ENCODE measurements at places on chromosomes 6 and 20. TPM values are rescaled to one million over a fixed set of nuclear protein-coding genes. Genes with fewer than 3 reads are reported as not detected.

Gene NT5E
- total RNA-seq: 0.23 TPM

GRCh38 chr6:34888514-34888856 is 570 bp upstream of the ANKS1A start:
- no peak for DNase-seq

GRCh38 chr6:4327841-4328240 is 192.5 kb upstream of the ECI2 start:
- DNase-seq: no peak

GRCh38 chr6:113077794-113078193 is 730.7 kb downstream of the RFPL4B start:
- no peak for DNase-seq

GRCh38 chr6:108804956-108805355 is 43.3 kb upstream of the ARMC2 start:
- no peak for DNase-seq

- no peak for DNase-seq
Measured at GRCh38 chr20:6053776-6054688, at the start of gene LRRN4. LRRN4 (minus strand) TSS chr20:6054060; CDS start chr20:6052799, 1,261 bp downstream.

Gene GINS1
- 13.7 TPM for total RNA-seq

Gene ULBP2
- 0.23 TPM for total RNA-seq

GRCh38 chr20:32560482-32560988 is 24.6 kb downstream of the NOL4L start:
- DNase-seq: no peak

DNA sequence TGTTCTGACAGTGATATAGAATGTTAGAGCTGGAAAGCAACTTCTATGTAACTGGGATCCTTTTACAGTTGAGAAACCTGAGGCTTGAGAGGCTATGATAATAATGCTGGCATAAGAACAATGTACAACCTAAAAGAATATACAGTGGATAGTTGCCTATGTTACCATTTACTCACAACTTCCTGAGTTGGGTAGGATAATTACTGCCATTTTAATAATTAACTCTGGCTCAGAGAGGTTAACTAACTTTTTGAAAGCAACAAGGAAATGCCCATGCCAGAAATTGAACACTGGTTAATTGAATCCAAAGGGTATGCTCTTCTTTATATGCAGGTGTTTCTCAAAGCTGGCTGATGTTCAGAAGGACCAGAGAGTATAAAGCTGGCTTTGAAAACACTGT is 530.7 kb upstream of the MAP3K7 start:
- no peak for DNase-seq

DNA sequence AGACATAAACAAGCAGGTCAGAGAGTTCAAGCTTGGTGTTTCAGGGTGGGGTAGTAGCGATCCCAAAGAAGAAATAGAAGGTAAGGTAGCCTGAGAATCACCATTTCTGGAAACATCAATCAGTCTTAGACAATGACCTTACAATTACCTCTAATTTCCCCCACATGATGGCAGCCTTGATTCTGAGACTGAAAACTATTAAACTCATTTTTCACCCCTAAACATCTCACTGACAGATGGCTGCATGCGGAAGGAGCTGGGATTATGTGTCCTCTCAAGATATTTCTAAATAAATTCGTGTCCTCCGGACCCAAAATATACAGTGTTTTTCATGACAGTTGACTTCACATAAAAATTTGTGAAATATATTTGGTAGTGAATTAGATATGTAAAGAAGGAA is 61.0 kb downstream of the KIF6 start:
- no peak for DNase-seq

DNA sequence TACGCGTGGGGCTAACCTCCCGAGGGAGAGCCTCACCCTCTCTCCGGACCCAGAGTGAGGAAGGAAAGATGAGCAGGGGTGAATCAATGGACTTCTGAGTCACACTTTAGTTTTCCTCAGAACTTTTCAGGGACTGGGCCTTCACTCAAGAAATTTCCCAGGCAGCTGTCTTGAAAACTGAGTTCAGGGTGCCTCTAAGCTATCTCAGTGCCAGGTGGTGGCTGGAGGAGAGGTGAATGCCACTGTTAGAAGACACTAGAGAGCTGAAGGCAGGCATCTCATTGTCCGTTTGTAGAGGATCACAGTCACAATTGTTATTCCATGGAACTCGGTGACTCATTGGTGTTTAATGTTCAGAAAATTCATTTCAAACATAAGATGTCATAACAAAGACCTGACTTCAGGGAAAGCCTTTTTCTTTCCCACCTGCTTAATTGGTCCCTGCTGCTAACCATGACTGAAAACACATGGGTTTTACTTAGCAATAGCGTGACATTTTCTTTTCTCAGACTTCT is 5.3 kb upstream of the SERPINB6 start:
- DNase-seq: no peak

Gene GCLC
- 27.5 TPM for total RNA-seq

Gene TFAP2A
- 63.5 TPM for total RNA-seq

DNA sequence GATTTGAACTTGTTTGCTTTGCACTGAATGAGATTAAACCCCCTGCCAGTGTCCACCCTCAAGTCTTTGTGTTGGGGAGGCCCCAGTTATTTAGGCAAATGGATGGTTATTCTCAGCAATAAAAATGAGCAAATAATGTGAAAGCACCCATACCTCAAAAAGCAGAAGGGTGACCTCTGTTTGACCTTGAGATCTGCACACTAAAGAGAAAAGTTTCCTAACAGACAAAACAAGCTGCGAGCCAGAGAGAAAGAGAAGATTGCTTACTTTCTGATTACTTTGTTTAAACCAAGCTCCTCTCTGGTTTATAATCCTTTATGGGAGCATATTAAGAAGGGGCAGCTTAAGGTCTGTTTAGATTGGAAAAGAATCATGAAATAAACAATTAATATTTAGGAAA is 30.4 kb upstream of the TRERF1 start:
- DNase-seq: no peak

GRCh38 chr6:70310063-70310694 is 7.3 kb upstream of the COL9A1 start:
- no peak for DNase-seq

DNA sequence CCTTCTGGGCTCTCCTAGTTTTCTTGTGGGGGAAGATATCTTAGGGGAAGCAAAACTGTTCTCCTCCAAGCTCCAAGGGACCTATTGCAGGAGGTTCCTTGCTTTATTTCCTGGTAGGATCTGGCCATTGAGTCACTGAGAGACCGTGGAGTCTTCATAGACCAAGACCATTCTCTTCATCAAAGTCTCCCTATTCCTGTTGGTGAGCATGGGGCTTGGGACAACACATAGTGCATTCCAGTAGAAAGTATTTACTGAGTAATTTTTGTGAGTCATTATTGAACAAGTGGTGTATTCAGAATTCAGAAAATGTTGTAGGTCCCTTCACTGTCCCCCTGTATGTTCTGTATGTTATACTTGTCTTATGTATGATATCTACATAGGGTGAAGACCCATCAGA is 133.6 kb downstream of the CDH26 start:
- no peak for DNase-seq

DNA sequence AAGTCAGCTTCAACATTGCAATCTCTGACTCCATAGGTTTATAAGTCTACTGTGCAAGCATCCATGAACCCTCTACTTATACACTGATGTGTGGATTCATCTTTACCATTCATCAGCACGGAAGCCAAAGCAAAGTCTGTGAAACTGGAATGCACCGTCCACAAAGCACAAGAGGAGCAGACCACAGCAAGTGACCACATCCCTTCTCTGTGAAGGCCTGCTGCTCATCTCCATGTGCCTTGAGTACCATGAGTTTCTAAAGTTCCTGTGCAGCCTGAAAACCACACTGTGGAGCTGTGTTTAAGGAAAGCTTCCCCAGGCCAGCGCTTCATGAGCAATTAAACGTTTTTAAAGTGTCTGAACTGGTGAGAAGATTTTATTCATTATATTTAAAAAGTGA is 20.0 kb downstream of the GABRR1 start:
- DNase-seq: no peak

DNA sequence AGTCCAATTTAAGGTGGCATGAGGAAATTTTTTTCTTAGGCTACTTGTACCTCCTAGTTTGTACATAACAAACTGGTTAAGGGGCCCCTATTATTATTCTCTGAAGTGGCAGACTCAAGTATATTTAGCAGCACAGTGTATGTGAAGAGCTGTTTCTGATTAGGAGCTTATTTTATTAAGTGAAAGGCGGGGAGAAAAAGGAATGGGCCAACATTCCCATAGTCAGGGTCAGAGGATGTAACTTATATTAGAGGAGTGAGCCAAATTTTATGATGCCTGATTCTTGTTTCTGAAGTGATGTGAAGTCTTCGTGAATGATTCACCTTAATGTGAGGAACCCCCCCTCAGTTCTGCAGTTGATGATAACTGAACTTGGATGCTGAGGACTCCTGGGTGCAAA is 2.8 kb downstream of the HECA start:
- DNase-seq: no peak

Gene RGL2
- total RNA-seq: 108 TPM

DNA sequence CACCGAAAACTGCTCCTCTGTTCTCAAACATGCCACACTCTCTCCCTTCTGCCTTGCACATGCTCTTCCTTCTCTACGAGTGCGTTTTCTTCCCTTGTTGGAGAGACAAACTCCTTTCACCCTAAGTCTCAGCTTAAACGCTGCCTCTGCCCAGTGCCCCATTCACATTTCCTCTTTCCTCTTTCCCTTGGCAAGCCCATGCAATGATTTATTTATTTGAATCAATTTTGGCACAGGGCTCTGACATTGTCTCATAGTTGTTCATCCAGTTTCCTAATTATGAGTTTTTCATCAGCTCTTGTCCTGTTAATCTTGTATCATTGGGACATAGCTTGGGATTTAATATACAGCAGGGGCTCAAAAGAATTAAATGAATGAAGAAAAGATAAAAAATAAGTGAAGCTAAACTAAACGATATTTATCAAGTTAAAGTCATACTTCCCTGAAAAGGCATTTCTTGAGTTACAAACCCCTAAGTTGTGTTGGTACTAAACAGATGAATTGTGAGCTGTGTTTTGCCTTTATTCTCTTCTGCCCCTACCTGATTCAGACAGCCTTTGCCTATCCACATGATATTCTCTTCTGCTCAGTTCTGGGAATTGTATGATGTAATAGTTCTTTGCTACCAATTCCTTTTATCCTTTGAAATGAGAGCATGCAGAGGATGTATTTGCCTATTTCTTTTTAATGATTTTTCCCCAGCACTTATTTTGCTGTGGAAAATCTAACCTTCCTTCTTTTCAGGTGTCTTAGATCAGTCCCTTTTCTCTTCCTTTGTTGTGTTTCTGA is 704.4 kb downstream of the UTRN start:
- no peak for DNase-seq

Gene LHFPL5
- total RNA-seq: not detected

DNA sequence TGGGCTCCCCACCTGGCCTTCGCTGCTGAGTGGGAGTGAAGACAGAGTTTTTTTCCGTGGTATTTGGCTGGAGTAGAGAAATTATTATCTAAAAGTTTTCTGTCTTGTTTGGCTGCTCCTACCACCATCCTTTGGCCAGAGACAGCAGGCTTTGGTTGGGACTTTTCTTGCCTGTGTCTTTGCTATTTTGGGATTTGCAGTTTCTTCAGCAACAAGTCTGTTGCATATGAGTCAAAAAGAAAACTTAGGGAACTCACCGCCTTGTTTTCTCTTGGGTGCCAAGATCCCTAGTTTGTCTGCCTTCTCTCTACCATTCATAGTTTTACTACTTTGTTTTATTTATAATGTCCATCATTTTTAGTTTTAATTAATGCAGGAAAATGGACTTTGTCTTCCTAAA is 683.8 kb downstream of the DOK5 start:
- DNase-seq: no peak

Data from mesothelial cell of epicardium (in vitro differentiated cells).